ENCODE measurements at places on chromosomes 1 and 21. TPM values are rescaled to one million over a fixed set of nuclear protein-coding genes. Genes with fewer than 3 reads are reported as not detected.

DNA sequence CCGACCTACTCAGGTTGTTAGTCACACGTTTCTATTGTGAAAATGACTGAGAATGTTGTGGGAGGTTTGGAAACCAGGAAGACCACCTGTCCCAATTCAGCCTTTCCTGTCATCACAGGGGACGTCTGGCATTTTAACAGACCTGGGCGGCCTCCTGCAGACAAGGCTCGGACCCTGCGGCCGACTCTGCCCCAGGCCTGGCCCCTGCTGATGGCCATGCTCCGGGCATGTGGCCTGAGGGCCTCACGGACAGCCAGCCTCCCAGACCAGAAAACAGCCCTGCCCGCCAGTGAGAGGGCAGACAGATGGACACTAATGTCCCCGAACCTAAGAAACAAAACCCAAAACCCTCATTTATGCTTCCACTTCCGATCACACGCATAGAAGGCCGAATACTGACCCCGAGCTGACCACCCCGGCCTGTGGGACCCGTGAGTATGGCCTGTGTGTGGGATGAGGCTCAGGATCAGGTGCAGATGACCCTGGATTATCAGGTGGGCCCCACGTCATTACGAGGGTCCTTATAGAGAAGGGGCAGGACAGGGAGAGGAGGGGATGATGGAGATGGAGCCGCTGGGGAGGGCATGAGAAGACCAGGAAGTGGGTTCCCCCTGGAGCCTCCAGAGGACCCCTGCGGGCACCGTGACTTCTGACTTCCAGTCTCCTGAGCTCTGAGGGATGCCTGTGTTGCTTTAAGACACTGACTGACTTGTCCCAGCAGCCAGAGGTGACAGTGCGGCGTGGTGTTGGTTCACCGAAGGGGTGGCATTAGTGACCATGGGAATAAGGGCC, 9.6 kb downstream of the COL18A1 start:
- no peak overlapping the region for H3K27ac ChIP-seq
- no peaks in the 10 kb centered on the region for H3K27me3 ChIP-seq
- H3K4me1 ChIP-seq = no peaks in the 10 kb centered on the region
- no peaks in the 10 kb centered on the region for H3K36me3 ChIP-seq
- no peak for DNase-seq

DNA sequence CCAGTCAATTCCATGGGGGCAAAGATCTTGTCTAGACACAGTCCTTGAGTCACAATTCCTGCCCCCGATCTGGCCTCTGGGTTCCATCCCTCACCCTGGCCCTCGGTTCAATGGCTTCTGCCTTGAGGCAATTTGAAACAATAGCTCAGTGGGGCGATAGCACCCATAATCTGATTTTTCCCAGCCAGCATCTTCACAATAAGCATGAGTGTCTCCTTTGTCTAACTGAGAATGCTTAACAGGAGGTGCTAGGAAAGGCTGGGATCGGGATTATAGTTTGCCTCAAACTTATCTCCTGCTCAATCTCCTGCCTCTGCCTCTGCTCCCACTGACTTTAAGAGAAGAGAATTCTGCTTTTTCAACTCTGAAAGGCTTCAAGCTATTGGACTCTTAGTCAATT, 293.9 kb upstream of the PROX1 start:
- H3K4me3 ChIP-seq = no peak overlapping the region
- no peaks in the 10 kb centered on the region for H3K4me1 ChIP-seq
- no peak for DNase-seq

Gene SMCP
- total RNA-seq = not detected

GRCh38 chr1:145796753-145797152, 27.1 kb downstream of the RNF115 start:
- peaks cover 22% of the 10 kb centered on the region for H3K4me1 ChIP-seq
- H3K27me3 ChIP-seq = no peaks in the 10 kb centered on the region
- H3K27ac ChIP-seq = no peak overlapping the region
- H3K4me3 ChIP-seq = no peak overlapping the region

DNA sequence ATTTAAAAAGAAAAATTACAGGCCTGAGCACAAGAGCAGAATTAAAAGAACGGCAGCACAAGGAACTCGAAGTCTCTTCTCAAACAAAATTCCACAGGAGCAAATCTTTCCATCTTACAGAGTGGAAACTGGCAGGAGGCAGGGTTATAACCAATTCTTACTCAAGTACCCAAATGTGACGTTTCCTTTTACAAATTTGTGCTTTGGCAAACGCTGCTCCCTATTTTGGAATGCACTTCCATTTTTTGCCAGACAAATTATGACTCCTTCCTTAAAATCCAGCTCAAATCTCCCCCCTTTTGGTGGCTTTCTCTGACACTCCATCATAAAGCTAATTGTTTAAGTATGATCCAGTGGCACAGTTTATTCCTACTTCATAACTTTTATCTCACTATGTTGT, 7.8 kb downstream of the ERI3 start:
- H3K27me3 ChIP-seq = no peaks in the 10 kb centered on the region
- no peak overlapping the region for H3K27ac ChIP-seq
- H3K36me3 ChIP-seq = peaks cover 1% of the 10 kb centered on the region
- H3K4me3 ChIP-seq = no peak overlapping the region
- no peak for DNase-seq

DNA sequence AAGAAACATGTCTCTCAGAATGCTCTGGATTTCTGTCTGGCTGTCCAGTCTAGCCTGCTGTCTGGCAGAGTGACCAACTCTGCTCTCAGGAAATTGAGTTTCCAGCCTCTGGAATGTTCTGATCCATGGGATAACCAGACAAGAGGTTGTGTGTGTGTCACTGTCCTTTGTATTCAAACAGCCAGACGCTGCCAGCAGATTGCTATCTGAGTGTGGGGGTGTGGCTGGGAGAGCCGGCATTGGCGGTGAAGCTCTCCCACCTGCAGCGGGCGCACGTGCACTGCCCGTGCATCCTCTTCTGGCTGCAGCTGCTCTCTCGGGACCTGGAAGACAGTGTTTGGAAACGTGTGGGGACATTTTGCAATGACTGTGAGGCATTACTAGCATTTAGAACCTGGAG, 26.1 kb downstream of the PKP1 start:
- no peak overlapping the region for H3K27ac ChIP-seq
- peaks cover 5% of the 10 kb centered on the region for H3K27me3 ChIP-seq
- H3K4me3 ChIP-seq = no peak overlapping the region

DNA sequence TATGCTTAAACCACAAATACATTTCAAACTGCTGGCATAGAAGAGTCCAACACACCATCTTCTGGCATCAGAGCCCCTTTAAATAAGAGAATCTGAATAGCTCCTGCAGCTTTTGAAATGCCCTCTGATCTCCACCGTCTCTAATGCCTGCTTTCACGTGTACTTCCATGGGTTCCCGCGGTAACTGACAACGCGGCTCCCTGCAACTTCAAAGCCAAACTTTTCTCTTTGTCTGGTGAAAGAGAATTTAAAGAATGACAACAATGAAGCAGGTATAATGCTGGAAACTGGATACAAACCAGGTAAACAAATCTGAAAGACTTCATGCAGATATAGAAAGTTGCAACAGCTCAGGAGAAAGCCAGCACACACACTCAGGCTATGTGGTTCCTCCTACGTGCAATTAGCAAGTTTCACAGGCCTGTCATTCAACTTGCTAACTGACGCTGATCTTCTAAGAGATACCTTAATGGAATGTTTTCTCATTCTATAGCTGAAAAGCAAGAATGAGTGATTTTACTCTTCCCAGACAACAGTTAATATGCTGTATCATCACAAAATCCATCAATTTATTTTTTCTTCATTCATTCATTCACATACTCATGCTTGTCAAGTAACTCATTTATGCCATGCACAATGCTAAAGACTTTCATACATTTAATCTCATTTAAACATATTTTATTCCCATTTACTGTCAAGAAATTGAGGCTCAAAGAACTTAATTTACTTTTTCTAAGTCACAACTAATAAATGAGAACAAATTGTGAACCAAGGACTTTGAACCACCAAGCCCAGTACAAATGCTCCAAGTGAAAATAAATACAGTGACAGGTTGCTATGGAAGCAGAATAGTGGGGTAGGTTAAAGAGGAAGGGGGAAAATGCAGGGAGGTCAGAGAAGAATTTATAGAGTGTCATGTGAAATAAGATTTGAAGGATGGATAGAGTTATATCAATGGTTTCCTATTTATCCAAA, 202.7 kb upstream of the SNX7 start:
- no peaks in the 10 kb centered on the region for H3K36me3 ChIP-seq
- no peak overlapping the region for H3K4me3 ChIP-seq
- no peak overlapping the region for H3K27ac ChIP-seq
- H3K27me3 ChIP-seq = no peaks in the 10 kb centered on the region
- no peak for DNase-seq

DNA sequence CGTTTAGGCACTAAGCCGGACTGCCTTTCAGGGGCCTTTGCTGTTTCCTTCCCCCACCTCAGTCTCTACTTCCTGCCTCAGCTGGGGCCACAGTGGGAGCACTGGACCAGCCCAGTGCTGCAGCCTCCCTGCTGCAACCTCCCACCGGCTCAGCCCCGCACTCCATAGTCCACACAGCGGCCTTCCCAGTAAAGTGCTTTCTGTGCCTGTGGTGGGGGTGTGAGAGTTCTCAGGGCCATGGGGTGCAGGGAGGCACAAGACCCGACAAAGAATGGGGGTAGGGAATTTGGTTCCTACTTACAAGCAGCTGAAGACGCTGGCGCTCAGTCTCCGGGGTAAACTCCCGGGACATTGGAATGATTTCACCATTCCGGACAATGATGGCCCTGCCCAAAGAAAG, 3.5 kb downstream of the PPM1J start:
- peaks cover 15% of the 10 kb centered on the region for H3K4me1 ChIP-seq
- H3K27me3 ChIP-seq = peaks cover 19% of the 10 kb centered on the region
- no peak for DNase-seq
- no peaks in the 10 kb centered on the region for H3K36me3 ChIP-seq

DNA sequence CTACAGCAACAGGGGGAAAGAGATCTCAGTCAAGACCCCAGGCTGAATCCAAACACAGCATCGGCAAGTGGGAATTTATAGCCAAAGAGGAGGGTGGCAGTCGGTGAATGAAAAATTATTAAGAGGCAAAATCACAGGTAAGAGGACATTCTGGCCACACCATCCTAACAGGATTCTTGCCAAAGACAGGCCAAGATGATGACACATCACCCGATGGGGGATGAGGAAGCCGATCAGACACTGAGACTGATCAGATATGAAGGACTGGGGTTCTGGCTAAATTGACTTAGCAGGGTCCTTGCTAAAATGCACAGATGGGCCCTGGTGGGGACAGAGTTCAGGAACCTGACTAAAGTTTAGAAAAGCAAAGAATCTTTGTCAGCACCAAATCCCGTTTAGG, 402.2 kb downstream of the SMYD3 start:
- no peaks in the 10 kb centered on the region for H3K4me1 ChIP-seq
- no peak overlapping the region for H3K4me3 ChIP-seq
- H3K27ac ChIP-seq = no peak overlapping the region
- no peaks in the 10 kb centered on the region for H3K27me3 ChIP-seq
- DNase-seq = no peak

DNA sequence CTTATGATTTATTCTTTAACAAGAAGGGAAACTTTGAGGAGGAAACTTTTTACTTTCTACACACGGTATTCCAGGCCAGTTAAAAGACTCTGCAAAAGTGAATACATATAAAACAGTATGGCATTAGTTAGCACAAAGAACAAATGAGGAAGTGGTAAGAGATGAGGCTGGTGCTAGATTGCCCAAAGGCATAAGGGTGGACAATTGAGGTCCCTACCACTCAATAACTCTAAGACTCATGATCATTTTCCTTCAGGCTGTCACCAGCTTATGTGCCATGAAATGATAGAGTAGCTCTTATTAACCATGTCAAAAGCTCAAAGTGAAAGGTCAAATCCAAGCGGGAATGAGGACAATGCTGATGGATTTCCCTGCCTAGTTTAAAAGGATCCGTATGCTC, 124.5 kb downstream of the TBX15 start:
- no peak overlapping the region for H3K4me3 ChIP-seq
- no peaks in the 10 kb centered on the region for H3K4me1 ChIP-seq
- no peaks in the 10 kb centered on the region for H3K36me3 ChIP-seq

- no peak for DNase-seq
- H3K27me3 ChIP-seq = no peaks in the 10 kb centered on the region
Observed at GRCh38 chr1:42817976-42818375, 779 bp upstream of the SVBP start.

- no peak for DNase-seq
- peaks cover 32% of the 10 kb centered on the region for H3K36me3 ChIP-seq
- H3K4me1 ChIP-seq = no peaks in the 10 kb centered on the region
- no peak overlapping the region for H3K4me3 ChIP-seq
Observed at GRCh38 chr1:192993426-192994085, 65.6 kb downstream of the UCHL5 start.

GRCh38 chr1:22975694-22976093, 3.0 kb upstream of the LACTBL1 start:
- no peak for DNase-seq
- H3K27ac ChIP-seq = no peak overlapping the region
- no peaks in the 10 kb centered on the region for H3K36me3 ChIP-seq
- H3K4me1 ChIP-seq = no peaks in the 10 kb centered on the region
- no peak overlapping the region for H3K4me3 ChIP-seq
- H3K27me3 ChIP-seq = peaks cover 12% of the 10 kb centered on the region

DNA sequence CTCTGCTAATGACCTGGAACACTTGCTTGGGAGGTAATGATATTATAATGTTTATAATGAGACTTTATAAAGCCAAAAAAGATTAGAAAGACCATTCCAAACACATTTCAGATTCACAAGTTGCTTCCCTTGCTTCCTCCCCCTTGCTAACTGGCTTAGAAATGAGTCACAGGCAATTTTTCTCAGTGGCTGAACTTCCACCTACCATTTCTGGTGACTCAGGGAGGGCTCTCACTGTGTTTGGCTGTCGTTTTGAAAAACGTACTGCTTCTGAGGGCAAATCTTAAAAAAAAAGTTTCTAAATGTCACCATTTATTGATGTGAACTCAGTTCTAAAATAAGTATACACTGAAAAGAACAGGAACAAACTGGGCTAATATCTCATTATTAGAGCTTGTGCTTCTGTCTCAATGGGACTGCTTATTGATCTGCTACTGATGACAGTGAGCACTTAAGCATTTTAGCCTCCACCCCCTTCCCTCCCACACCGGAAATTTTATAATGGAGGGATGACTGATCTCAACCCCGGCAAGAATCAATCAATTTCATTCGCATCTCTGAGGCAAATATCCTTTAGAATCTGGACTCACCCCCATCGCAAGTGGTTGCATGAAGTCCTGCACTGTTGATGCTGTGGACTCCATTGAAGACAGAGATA, 278.3 kb downstream of the KCTD3 start:
- no peak for DNase-seq
- H3K27ac ChIP-seq = no peak overlapping the region
- no peak overlapping the region for H3K4me3 ChIP-seq
- no peaks in the 10 kb centered on the region for H3K27me3 ChIP-seq

DNA sequence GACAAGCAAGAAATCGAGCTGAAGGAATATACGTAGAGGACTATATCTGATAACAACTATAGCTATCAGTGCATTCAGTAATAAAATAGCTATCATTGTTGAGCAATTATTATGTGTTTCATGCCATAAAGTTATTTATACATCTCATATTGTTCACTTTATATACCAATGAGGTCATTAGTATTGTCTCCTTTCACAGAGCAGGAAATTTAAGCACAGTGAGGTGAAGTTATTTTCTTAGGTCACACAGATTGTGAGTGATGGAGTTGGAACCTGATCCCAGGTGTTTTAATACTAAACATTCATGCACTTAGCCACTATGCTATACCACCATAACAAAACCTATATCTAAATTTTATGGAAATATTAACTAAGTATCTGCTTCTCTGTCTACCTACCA, 180.5 kb upstream of the DPYD start:
- H3K27me3 ChIP-seq = no peaks in the 10 kb centered on the region
- no peaks in the 10 kb centered on the region for H3K4me1 ChIP-seq
- no peak overlapping the region for H3K4me3 ChIP-seq
- no peaks in the 10 kb centered on the region for H3K36me3 ChIP-seq

GRCh38 chr1:219387211-219387610, 213.5 kb downstream of the LYPLAL1 start:
- no peak overlapping the region for H3K27ac ChIP-seq
- no peaks in the 10 kb centered on the region for H3K27me3 ChIP-seq
- no peaks in the 10 kb centered on the region for H3K36me3 ChIP-seq
- no peak overlapping the region for H3K4me3 ChIP-seq
- no peaks in the 10 kb centered on the region for H3K4me1 ChIP-seq
- no peak for DNase-seq
